ENCODE measurements at places on chromosomes 2 and 18. TPM values are rescaled to one million over a fixed set of nuclear protein-coding genes. Genes with fewer than 3 reads are reported as not detected.

GTF2A1L gene
- total RNA-seq, result 0.29 TPM

POMC gene
- 0.58 TPM for total RNA-seq

GRCh38 chr2:239279508-239280295 lies 121.1 kb downstream of the HDAC4 start:
- no peak for DNase-seq

DNA sequence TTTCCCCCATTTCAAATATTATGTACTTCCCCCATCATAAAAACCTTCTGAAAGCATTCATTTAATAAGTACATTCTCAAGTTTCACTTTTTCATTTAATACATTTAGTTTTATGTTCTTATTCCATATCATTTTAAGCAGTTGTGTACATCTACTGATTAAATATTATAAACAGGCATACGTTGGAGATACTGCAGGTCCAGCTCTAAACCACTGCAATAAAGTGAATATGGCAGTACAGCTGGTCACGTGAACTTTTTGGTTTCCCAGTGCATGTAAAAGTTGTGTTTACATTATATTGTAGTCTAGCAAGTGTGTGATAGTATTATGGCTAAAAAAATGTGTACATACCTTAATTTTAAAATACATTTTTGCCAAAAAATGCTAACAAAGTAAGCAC lies 48.7 kb downstream of the TET3 start:
- DNase-seq, result no peak

DNA sequence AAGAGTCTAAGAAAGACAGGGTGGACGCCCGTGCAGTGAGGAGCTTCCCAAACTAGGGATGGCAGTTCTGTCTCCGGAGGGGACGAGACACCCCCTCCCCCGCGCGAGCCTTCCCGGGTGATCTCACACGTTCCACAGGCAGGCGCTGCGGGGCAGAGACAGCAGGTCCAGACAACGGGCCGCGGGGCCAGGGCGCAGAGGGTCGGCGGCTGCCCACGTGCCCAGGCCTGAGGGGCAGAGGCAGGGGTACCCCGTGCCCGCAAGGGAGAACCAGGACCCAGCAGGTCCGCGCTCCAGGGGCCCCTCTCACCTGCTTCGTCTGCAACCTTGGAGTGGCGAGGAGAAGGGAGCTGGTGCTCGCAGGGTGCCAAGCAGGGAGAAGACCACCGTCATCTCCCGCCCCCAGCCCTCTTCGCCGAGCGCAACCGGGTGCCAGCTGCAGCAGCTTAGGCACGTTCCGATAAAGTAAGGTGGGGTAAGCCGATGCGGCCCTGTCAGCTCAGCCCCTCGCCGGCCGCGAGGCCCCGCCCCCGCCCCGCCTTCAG lies at the start of gene GPR155:
Gene GPR155, minus strand, starts transcription at position 467 of the 545 bp plus-strand sequence. CDS start 5,073 bp downstream, outside the sequence.
- no peak for DNase-seq

- no peak for DNase-seq
Observed at GRCh38 chr2:136116151-136116812, 1.7 kb downstream of the CXCR4 start.

- no peak for DNase-seq
Observed at GRCh38 chr2:224838335-224838734, 122.2 kb upstream of the CCDC195 start.
